ENCODE measurements at places on chromosomes 6 and 20.
A peak's percentile ranks its signal among the peaks of the same experiment; 100 is the strongest.

GRCh38 chr20:45489083-45489531 is 19.6 kb downstream of the WFDC2 start:
- no peak for DNase-seq

DNA sequence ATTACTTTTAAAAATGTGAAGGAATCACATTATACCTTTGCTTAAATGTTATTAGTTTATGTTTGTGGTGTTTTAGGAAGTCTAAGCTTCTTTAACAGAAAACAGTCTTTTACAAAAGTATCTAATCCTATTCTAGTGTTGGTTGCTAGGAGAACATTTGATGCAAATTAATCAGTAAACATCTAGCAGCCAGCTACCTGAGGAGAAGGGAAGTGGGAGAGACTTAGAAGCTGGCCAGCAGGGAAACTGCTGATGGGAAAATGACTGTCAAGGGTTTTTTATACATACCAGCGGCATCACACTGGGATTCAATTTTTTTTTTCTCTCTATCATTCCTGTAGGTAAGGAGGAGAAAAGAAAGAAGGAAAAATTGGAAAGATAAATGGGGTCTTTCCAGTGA is 686.0 kb upstream of the MMS22L start:
- DNase-seq = no peak

GRCh38 chr6:125584468-125584939 is 164.9 kb upstream of the HEY2 start:
- peak; percentile 71 for DNase-seq

- no peak for DNase-seq
Observed at GRCh38 chr6:124722141-124722878, 239.9 kb upstream of the RNF217 start.

DNA sequence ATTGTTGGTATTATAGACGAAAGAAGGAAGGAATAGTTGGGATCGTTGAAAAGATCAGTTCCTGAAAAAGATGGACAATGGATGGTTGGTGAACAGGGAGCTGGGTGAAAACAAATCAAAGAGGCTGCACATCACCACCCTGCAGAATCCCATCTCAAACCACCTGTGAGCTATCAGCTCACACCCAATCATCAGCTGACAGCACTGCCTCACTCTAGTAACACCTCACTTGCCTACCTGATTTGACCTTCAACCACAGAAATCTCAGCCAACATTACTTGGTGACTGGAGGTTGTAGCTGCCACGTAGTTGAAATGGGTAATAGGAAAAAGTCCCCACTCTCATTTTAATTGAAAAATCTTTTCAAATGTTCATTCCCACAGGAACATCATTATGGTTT is 101.8 kb upstream of the DST start:
- no peak for DNase-seq

DNA sequence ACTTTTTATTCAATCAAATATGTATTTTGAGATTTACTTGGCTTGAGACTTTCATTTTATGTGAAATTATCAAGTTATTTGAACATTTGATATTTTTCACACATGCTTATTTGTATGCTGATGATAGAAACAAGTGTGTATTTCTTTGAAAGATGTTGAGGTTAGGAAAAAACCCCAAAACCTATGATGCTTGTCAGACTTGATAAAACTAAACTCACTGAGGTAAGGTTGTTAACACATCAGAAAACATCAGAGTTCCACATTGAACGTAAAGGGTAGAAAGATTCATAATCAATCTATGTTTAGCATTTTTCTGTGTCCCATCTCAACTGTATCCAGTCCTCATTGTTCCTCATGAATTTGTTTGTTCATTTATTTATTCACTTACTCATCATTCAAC is 12.2 kb downstream of the SF3B5 start:
- DNase-seq = no peak

DNA sequence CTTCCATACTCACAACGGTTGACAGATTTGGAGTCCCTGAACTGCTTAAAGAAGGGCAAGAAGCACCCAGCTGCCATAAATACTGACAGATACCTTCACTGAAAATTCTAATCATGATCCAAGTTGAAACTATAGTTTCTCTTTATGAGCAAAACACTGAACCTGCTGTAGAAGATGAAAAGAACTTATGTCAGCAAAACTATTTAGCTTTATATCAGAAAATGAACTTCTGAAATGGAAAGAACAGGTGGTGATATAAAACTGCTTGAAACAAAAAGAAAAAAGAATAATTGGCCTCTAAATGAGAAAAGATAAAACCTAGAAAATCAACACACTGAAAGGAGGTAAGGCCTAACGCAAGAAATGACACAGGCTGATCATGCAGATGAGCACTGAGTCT is 72.4 kb downstream of the HACE1 start:
- DNase-seq = no peak

DNA sequence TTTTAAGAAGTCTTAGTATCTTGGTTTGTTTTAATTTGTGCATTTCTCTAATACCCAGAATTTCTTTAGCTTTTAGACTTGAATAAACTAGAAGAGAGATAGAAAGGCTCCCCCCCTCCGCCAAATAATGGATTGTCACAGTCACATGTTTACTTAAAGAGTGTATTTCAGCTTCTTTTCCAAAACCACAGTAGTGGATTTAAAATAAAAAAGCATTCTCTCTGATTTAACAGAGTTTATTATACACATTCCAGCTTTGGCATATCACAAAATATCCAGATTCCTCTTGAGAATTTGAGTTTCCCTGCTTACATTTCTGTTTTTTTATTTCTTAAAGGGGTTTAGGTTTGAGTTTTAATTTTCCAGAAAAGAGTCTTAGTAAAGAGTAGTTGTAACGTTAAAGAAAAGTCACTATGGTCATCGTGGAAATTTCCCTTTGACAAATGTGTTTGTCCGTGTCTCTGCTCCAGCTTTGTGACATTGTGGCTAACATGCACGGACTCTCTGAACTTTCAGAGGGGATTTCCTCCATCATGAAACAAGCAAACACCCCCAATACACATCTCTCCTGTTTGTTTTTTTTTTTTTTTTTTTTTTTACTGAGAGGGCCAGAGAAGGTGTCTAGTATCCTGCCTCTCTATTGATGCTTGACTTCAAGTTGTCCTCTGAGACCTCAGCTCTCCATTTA is 113.5 kb upstream of the SUPT3H start:
- DNase-seq = no peak

All from Panc1 (cell line).